ENCODE measurements at places on chromosomes 4 and X.

DNA sequence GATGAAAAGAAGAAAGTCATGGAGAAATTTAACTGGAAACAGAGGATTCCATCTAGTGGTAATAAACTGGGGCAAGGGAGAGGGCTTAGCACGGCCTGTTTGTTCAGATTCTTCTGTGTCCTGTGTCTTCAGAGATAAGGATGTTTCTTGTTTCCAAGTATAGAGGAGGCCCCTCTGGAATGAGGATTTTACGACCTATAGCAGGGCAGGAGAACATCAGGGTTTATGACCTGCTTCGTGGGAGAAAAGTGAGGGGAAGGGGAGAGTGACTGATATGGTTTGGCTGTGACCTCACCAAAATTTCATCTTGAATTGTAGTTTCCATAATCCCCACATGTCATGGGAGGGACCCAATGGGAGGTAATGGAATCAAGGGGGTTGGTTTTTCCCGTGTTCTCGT is 93.0 kb upstream of the LDB2 start:
- peak; percentile 3 for DNase-seq

DNA sequence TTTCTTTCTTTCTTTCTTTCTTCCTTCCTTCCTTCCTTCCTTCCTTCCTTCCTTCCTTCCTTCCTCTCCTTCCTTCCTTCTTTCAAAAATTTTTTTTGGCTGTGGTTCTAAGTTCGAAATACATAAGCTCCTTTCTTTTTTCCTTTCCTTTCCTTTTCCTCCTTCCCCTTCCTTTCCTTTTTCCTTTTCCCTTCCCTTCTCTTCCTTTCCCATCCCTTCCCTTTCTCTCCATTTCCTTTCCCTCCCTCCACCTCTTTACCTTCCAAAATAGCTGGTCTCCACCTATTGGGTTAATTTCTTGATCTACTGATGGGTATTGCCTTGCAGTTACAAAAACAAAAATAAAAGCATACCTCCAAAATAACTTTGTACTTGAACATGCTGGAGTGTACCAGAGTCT is 73.4 kb upstream of the GPRIN3 start:
- DNase-seq, result no peak

- DNase-seq, result peak; percentile 68
These were observed 16.6 kb downstream of the FGD1 start for GRCh38 chrX:54479136-54480111.

GRCh38 chrX:119155416-119156035 is 27.9 kb upstream of the KIAA1210 start:
- no peak for DNase-seq

- DNase-seq, result peak; percentile 76
These were observed 97.4 kb downstream of the PHKA2 start for GRCh38 chrX:18886344-18887161.

DNA sequence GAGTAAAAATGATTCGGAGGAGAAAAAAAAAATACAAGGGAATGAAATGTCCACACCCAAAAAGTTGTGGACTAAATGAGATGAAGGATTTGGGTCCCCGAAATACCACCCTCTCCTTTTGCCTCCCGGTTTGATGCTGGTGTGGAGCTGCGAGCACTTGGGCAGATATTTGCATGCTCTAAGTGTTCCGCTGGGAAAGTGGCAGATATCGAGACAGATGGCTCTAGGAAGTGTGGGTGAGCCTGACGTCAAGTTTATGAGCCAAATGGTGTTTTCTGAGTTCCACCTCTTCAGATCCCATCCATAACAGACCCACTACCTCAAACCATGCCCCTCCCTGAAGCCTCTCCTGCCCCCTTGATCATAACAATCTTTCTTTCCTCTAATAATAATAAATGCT is 228.6 kb downstream of the QDPR start:
- DNase-seq, result no peak

DNA sequence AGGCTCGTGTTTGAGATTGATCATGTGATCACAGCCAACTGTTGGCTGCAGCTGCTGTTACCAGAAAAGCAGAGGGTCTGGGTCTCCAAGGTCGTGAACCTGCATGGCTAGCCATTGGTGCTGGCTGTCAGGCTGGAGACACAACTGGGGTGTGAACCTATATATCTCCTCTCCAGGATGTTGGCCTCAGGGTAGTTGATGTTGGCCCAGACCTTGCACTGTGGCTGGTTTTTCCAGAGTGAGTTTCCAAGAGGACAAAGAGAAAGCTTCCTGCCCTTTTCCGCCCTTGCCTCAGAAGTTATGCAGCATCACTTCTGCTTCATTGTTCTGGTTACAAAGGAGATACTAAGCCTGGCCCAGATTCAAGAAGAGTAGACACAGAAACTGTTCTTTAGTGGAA is 607.8 kb upstream of the HS3ST1 start:
- DNase-seq, result no peak

- DNase-seq, result no peak
These were observed 199.6 kb upstream of the MID1 start for GRCh38 chrX:10819973-10820372.

- DNase-seq, result no peak
These were observed 13.0 kb upstream of the TBC1D9 start for GRCh38 chr4:140769209-140769608.

- DNase-seq, result peak; percentile 19
These were observed 31.9 kb downstream of the NSG1 start for GRCh38 chr4:4418676-4419390.

DNA sequence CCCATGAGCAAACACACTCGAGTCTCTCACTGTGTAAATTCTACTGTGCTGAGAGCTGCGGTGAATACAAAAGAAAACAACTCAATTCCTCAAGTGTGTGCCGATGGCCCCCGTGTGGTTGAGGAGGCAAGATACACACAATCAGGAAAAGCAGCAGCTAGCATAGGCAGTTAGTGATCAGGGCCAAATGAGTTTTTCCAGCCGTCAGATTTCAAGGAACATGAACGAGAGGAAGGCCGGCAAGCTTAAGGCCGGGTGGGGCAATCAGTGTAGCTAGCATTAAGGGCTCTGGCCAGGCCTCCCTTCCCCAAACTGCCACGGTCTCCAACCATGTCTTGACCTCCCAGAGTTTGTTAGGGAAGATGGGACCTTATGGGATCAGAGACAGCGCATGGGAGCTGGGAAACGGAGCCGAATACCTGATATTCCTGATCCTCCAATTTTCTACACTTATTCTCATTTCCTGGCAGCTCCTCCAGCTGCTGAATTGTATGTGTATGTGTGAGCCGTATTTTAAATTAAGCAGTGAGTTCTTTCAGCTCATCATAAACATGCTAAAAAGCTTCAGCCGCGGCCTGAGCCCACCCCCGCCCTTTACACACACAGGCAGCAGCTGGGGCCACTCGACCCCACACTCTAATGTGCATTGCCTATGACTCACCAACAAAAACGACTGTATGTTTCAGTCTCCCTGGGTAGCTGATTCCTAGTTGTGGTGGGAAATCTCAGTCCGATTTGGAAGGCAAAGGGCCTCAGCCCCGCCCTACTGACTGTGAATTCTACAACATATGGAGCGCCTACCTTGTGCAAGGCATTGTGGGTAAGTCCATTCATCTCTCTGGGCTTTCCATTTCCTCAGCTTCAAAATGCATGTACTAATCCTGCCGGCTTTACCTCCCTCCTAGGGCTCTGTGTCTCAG is 59.9 kb downstream of the RTL9 start:
- DNase-seq, result peak; percentile 55

- no peak for DNase-seq
These were observed 3.9 kb upstream of the EGFL6 start for GRCh38 chrX:13565511-13565910.

- DNase-seq, result no peak
These were observed 2.4 kb upstream of the PPP3CA start for GRCh38 chr4:101349801-101350064.

DNA sequence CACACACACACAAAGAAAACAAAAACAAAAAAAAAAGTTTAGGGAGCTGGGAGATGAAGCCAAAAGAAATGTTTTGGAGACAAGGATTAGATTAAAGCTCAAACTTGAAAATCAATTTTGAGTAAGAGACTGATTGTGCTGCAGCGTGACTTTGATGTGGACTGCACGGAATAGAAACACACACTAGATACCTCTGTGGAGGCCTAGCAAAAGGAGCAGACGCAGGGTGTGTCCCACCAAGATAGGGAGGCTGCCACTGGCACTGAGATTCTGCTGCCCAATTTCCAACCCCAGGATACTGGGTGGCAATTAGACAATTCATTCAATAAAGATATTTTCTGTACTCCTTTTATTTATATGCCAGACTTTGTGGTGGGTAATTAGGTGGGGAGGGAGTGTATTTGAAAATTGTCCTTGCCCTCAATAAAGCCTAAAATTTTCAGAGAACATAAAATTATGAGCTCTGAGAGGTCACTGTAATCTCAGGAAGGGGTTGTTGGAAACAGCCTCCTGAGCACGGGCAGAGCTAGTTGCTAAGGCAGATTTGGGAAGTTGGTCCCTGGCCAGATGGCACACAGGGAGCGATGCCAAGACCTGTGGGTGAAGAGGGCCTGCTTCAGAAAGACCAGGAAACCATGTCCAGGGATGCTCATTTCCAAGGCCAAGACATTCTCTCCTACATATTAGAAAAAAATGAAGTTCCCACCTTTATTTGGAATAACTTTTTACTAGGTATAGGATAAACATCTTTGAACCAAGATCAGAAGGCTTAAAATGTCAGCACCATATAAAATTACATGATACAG is 1.9 kb upstream of the PPP3CA start:
- no peak for DNase-seq

DNA sequence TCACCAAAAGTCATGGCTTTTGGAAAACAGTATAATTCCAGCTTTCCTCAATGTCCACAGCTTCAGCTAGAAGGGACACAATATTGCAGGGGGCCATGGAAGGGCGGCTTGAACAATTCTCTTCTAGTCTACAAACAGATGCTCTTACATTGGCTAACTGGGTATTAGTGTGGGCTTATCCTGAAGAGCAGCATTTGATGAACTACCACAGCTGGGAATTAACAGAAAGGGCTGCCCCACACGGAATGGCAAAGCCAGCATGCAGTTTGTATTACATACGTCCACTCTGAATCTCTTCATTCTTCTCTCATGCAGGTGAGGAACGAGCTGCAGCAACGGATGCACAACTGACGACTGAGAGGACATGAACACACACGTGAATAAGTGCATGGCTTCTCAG is 13.0 kb upstream of the PDCL2 start:
- no peak for DNase-seq

DNA sequence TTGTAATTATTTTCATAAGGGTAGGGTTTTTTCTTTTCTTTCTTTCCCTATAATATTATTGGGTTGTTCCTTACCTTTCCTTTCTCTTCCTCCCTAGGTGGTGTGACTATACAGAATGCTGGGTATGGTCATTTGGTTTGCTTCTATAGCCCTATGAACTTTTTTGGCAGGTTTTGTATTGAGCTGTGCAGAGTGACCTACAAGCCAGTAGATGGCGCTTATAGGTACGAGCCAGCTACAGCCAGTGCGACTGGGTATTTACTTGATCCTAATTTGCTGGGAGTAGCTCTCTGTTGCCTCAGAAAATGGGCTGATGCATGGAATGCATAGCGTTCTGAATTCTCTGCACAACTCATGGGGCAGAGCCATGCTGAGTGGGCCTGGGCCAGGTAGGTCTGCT is 423.3 kb downstream of the MAGEE1 start:
- peak; percentile 31 for DNase-seq

DNA sequence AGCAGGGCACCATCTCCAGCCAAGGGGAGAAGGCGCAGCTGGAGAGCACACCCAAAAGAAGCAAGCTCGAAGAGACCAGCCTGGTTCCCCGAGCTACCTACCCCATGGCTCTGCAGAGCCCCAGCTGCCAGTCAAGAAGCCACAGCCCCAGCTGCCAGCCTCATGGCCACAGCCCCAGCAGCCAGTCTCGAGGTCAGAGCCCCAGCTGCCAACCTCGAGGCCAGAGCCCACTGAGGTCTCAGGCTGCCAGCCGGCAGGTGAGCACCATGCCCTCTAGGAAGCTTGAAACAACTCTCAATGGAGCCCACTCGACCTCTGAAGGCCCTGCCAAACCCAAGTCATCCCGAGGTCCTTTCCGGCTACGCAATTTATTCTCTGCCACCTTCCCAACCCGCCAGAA is 27.0 kb upstream of the PRPS1 start:
- DNase-seq, result no peak

DNA sequence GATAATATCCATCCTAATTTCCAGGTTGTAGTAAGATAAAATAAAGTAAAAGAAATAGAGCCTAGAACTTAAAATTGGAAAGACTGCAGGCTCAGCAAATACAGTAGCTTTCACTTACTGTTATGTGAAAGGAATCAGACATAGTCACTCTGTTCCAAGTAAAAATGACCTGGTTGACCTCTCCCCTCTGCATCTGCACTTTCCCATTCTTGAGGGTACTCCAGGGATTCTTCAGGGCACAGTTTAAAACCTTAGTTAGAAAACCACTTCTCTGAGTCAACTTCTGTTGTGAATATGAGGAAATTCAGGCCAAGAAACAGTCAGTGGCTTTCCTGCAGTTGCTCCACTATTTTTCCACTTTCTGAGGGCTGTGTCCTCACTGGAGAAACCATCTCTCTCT is 42.9 kb downstream of the FRAS1 start:
- DNase-seq, result no peak

- no peak for DNase-seq
These were observed 63.8 kb downstream of the PRDM5 start for GRCh38 chr4:120858776-120859175.

Measured in H9 (cell line).